Hepatic stellate cell (primary cell): ENCODE measurements at places on chromosomes 5 and 9.

- DNase-seq: no peak
Measured at GRCh38 chr9:72333709-72334108, 31.3 kb downstream of the ZFAND5 start.

DNA sequence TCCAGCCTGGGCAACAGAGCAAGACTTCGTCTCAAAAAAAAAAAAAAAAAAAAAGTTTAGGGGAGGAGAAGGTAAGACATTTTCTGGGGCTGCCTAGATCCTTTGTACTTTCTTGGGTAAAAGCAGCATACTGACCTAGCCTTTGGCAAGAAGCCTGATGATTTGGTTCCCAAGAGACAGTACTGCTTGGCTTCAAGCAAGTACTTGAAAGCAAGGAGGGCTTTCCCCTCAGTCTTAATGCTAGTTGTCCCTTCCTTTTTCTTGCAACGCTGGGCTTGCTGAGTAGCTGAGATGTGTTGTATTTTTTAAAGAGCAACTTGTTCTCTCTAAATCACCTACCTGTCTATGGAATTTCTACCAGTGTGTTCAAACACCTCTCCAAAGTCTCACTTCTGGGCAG, 76.2 kb downstream of the INSYN2B start:
- DNase-seq: no peak

GRCh38 chr5:127909066-127909465, 174.5 kb upstream of the SLC12A2 start:
- DNase-seq: no peak

GRCh38 chr5:72818866-72819534, 2.5 kb downstream of the TNPO1 start:
- DNase-seq: no peak

- DNase-seq: no peak
Measured at GRCh38 chr5:30069441-30070263, 1123.8 kb upstream of the CDH6 start.

DNA sequence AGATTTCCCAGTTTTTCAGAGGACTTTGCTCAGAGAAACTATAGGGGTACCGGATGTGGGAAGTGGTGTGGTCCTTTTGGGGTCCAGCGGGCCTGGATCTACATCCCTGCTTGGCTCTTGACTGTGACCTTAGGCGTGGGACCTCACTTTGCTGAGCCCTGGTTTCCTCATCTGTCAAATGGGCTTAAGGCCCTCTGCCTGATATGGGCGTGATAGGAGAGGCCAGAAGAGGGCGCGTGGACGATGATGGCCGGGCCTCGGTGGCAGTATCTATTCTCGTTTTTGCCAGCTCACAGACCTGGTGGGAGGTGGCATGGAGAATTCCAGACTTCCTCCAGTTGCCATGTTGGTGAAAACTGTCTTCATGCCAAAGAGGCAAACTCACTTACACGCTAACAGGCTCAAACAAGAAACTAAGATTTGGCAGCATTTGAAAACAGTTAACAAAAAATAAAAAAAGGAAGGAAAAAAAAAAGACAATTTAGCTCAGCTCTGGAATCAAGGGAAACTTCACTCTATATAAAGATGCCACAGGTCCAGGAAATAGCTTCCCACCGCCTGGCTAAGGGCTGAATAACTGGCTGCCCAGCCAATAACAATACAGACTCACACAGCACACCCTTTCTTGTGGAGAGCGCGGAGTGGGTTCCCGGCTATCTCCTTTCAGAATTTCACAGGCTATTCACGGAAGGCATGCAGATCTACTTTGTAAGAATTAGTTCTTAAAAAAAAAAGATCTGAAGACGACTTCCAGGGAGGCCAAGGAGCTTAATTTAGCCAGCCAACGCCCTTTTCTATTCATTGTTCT, 1.7 kb downstream of the SH3PXD2B start:
- DNase-seq: peak; percentile 70

DNA sequence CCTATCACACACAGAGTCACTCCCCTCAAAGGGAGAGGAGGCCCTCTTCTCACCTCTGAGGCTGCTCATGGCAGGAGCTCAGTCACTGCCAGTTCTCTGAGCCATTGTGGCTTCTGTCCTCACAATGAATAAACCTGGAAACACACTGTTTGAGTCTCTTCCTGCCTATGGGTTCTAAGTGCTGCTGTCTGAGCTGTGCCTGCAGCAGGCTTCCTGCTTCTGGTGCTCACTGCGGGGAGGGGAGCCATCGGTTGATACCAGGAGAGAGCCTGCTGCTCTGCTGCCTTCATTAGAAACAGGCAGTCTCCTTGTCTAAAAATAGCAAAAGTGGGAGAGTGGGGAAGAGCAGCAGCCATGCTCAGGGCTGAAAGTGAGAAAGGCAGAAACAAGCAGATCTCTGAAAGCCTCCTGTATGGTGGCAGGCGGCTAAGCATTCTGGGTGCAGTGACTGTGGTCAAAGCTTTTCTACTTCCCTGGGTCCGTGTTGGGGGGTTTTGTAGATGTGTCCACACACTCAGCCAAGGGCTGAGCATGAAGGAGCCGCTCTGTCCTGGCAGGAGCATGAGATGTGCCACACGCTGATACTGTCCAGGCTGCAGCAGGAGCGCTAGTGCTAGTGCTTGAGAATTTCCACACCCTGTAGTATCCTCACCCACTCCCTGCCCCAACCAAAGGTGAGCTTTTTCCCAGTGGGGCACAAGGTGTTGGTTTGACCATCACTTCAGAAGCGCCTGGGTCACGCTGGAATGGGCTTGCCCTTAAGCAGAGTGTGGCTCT, 34.2 kb downstream of the PRKACG start:
- no peak for DNase-seq

DNA sequence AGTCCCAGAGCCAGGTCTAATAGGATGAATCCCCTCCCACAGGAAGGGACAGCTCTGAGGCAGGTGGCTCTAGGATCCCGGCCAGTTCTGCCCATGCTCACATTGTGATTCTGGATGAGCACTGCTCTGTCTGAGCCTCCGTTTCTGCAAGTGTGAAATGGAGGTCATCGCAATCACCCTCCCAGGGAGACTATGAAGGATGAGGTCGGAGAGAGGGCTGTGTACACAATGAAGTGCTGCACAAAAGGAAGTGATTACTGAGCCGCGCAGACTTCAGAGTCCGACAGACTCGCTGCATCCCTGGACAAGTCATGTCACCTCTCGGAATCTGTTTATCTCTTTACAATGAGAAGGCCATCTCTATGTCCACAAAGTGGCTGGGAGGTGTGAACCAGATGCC, 21.7 kb downstream of the LHX6 start:
- DNase-seq: no peak

DNA sequence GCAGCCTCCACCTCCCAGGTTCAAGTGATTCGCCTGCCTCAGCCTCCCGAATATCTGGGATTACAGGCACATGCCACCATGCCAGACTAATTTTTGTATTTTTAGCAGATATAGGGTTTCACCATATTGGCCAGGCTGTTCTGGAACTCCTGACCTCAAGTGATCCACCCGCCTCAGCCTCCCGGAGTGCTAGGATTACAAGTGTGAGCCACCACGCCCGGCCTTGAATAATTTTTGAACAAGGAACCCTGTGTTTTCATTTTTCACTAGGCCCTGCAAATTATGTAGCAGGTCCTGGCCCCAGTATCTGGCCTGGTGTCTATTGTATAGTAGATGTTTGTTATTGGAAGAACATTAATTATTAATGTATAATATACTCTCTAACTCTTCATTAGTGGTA, 140.7 kb downstream of the PIK3R1 start:
- DNase-seq: no peak

DNA sequence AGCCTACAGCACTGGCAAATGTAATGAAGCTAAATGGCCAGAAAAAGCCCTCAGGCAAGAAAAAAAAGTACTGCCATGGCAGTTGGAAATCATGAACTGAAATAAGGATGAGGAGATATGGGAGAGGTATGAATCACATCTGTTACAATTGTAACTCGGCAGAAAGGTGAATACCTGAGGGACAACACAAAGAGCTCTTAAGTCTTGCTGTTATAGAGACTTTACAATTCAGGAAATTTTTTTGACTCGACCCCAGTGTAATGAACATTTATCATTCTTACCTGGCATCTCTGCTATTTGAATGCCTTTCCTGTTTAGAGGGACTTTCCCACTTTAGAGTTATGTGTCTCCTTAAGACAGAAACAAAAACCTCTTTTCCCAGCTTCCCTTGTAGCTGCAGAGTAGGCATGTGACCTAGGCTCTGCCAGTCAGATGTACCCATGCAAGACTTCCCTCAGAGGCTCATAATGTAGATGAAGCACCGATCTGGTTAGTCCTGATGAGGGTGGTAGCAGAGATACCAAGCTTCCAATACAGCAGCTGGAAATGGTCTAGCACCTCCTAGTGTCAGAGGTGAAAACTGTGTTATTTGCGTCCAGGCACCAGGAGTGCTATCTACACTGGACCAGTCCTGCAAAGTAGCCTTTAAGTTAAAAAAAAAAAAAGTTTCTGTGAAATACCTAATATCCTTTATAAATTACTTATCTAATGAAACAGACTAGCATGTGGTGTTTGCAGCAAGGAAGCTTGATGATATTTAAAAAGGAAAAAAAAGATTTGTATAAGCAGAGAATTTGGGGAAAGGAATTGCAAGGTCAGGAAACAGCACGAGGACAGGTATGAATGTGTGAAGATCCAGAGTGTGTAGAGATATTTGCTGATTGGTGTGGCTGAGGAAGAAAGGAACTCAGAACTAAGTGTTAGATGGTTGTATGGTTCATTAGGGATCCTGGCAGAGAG, 146.9 kb upstream of the SLC1A3 start:
- DNase-seq: no peak

GRCh38 chr9:130236436-130236985, 29.0 kb upstream of the HMCN2 start:
- DNase-seq: no peak

DNA sequence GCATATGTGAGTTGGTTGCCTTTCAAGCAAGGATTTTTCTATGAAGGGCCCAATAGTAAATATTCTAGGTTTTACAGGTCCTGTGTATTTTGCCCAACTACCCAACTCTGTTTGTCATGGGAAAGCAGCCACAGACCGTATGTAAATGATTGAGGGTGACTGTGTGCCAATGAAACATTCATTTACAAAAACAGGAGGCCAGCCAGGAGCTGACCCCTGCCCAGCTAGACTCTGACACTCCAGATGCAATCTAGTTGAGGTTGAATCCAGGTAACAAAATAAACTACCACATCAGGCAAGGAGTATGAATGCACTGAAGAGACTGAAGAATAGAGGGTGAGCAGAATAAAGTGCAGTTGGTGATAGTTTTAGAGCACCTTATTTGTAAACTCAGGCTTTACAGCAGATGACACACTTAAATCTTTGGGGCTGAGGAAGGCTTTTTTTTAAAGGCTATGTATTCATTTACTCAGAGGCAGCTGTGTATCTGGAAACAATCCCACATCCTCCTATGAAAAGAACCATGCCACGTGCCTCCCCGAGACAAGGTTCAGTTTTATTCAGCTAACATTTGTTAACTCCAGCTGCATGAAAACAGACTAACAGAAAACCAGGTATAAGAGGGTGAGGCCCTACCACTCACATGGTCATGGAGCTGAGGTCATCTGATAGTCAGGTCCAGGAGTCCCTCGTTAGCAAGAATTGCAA, 60.7 kb downstream of the SLC1A1 start:
- no peak for DNase-seq

DNA sequence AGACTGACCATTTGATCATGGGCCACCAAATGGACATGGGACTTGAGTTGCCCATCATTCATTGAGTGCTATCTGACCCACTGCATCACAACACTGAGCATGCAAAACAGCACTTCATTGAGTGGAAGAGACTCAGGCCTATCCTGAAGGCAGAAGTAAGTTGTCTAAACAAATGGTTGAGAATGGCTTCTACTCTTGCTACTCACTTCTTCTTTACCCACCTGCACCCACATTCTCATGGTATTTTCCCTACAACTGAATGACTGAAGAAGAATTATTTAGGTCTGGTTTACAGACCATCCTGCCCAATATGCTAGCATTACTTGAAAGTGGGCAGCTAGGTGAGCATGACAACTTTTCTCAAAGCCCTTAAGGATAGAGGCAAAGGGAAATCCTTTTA, 41.0 kb upstream of the PIP5K1B start:
- no peak for DNase-seq

DNA sequence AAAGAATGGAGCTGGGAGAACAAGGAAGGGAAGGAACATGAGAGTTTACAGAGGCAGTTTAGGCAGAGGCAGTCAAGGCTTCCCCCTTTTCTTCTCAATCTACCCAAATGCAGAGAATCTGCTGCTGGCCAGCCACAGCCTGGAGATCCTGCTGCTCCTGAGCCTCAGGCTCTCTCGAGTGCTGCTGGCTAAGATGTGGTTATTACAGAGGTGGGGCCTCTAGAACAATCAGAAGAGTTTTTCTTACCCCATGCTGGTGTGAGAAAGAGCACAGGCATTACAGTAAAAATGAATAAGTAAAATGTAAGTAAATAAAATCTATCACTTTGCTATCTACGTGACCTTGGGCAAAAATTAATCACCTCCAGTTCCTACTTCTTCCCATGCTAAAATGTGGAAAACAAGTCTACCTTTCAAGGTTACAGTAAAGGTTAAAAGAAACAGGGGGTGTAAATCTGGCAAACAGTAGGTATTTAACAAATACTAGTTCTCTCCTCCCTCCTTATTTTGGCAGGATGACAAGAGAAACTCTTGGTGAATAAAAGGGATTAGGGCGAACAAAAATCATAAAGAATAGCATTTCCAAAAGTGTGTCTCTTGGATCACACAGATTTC, 31.1 kb downstream of the FBXW11 start:
- no peak for DNase-seq

DNA sequence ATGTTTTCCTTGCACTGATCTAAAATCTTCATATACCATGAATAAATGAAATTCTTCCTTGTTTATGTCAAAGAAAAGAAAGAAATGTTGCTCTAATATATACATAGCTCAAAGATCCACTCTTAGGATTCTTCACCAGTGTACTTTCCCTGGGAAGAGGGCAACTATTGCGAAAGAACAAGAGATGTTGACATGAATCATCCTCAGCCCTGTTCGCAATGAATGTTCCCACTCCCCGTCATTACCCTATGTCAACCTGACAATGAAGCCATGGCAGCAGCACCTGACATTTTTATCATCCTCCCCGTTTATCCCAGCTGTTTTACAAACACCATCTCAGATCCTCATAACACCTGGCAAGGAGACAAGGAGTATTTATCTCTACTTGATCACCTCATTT, 409.1 kb upstream of the GRIA1 start:
- DNase-seq: no peak

GRCh38 chr5:167030500-167031120, 1260.8 kb upstream of the WWC1 start:
- no peak for DNase-seq

GRCh38 chr9:107960916-107961315, 471.3 kb upstream of the KLF4 start:
- no peak for DNase-seq
